ENCODE measurements at places on chromosomes 2 and 18. TPM values are rescaled to one million over a fixed set of nuclear protein-coding genes. Genes with fewer than 3 reads are reported as not detected.

GRCh38 chr18:74516271-74517235, 17.7 kb upstream of the CNDP1 start:
- no peak for DNase-seq

Gene B4GALT6
- 3.9 TPM for total RNA-seq

DNA sequence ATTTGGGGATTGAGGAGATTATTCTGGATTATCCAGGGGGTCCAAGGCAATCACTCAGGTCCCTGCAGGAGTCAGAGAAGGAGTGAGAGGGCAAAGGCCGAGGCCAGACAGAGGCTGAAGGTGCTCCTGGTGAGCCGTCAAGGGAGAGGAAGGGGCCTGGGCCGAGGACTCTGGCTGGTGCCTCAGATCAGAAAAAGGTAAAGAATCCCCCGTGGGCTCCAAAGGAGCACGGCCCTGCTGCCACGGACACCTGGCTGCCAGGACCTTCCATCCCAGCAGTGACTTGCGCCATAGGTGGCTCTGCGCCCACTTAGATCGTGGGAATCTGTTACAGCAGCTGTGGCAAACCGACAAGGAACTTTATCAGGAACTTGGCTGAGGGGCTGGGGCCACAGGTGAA, 374.8 kb upstream of the MYT1L start:
- no peak for DNase-seq

Gene SH3RF3
- 7.5 TPM for total RNA-seq

DNA sequence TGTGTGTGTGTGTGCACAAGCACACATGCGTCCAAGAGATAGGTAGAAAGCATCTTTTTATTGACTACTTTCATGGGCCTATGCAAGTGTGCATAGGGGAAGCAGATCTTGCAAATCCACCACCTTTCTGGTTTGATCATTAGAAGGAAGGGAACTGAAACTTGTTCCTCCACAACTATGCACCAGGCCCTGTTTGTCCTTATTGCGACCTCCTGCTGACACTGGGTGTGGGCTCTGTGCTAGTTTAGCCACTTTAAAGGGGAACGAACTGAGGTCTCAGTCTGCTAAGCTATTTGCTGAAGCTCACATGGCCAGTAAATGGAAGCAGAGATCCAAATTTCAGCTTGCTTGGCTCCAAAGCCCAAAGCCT, 32.1 kb upstream of the INSIG2 start:
- peak; percentile 19 for DNase-seq

Gene VWC2L
- total RNA-seq = 4.3 TPM

GRCh38 chr2:195672674-195673073, 15.6 kb downstream of the SLC39A10 start:
- DNase-seq = no peak

DNA sequence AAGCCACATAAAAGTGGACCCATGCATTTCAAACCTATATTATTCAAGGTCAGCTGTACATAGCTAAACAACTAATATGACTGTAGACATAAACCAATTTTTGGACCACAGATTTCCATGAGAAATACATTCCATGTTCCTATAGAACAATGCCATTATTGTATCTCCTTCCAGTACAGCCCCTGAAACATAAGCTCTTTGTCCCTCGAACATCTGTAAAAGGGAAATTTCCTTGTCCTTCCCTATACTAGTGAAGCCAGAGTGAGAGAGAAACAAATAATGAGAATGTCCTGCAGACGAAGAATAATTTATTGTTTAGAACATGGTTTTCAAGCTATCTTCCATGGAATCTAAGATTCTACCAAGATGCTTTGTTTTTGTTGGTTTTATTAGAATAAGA, 75.3 kb downstream of the GORASP2 start:
- no peak for DNase-seq

GRCh38 chr2:156190517-156190916, 142.0 kb downstream of the NR4A2 start:
- DNase-seq = no peak

Gene CHN1
- 46.0 TPM for total RNA-seq

All from umbilical cord (tissue), 2 donors.